Gastroesophageal sphincter (tissue), 4 donors: ENCODE measurements at places on chromosomes 16 and 17. TPM values are rescaled to one million over a fixed set of nuclear protein-coding genes. Genes with fewer than 3 reads are reported as not detected.

The ABCC12 gene
- total RNA-seq = not detected

The NLRC3 gene
- 1.7 TPM for total RNA-seq

The USP36 gene
- total RNA-seq = 28.9 TPM

The SYCE1L gene
- not detected for total RNA-seq

The TSNAXIP1 gene
- 1.5 TPM for total RNA-seq

The TP53TG3C gene
- total RNA-seq = not detected

The ZSCAN10 gene
- not detected for total RNA-seq

The CHST4 gene
- total RNA-seq = not detected

DNA sequence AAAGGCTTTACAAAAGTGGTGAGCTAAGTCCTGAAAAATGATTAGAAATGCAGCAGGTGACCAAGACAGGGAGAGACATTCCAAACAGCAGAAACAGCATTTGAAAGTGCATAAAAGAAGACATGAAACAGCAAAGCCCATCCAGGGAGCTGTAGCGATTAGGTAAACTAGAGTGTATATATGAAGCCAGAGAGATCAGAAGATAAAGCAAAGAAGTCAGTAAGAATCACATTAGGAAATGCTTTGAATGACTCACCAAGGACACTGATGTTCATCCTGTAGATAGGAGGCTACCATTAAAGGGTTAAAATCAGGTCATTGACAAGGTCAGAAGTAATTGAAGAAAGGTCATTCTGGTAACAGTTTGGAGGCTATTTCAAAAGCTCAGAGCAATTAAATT, 27.6 kb upstream of the VAT1L start:
- H3K36me3 ChIP-seq = no peaks in the 10 kb centered on the region
- H3K4me1 ChIP-seq = no peaks in the 10 kb centered on the region

GRCh38 chr16:80300456-80300855, 240.3 kb upstream of the DYNLRB2 start:
- H3K27ac ChIP-seq = no peak overlapping the region
- H3K4me3 ChIP-seq = no peak overlapping the region
- peaks cover 3% of the 10 kb centered on the region for H3K4me1 ChIP-seq
- no peaks in the 10 kb centered on the region for H3K36me3 ChIP-seq
- no peaks in the 10 kb centered on the region for H3K27me3 ChIP-seq

- H3K4me3 ChIP-seq = no peak overlapping the region
- H3K36me3 ChIP-seq = no peaks in the 10 kb centered on the region
- H3K27me3 ChIP-seq = peaks cover 23% of the 10 kb centered on the region
- H3K27ac ChIP-seq = no peak overlapping the region
- H3K4me1 ChIP-seq = no peaks in the 10 kb centered on the region
- ATAC-seq = no peak
These were observed 45.8 kb downstream of the WNT3 start for GRCh38 chr17:46772475-46773220.

DNA sequence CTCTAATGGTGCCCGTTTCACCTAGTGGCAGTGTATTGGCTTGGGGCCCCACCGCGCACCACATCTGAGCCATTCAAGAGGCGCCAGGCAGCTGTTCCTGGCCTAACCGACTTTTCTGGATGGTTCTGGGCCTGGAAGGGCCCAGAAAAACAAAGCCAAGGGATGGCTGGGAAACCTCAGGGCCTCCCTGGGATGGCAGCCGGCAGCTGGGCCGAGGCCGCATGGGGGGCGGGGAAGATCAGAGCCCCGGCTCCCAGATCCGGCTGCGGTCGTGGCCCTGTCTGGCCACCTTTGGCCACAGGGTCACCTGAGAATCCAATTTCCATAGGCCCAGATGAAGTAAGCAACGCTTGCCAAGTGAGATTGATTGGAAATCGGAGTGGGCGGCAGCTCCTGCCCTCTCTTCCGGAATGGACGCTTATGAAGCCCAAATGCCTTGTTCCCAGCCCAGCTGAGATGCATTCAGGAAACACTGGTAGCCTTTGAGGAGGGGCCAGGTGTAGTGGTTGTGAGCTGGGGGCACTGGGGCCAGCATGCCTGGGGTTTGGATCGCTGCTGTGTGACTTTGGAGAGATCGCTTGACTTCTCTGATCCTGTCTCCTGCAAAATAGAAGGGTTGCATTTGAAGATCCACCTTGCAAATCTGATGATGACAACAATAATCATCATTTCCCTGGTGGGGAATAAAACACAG, 163.8 kb upstream of the GSE1 start:
- no peak for ATAC-seq
- H3K27me3 ChIP-seq = no peaks in the 10 kb centered on the region
- H3K36me3 ChIP-seq = no peaks in the 10 kb centered on the region
- no peak overlapping the region for H3K4me3 ChIP-seq
- no peak overlapping the region for H3K27ac ChIP-seq
- H3K4me1 ChIP-seq = peaks cover 32% of the 10 kb centered on the region

DNA sequence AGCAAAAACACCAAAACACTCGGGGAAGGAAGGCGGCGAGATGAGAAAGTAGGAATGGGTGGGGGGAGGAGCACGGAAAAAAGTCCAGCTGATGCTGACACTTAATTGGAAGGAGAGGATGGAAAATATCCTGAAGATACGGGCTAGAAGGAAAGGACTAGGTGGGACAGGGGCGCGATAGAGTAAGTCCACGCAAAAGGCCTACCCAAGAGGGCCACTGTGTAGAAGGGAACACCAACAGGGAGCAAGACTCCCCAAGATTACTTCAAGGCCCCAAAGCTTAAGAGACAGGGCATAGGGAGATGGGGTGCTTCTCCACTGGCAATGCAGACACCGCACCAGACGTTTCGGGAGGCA, 736 bp downstream of the APPBP2 start:
- peak overlapping the region; percentile 99 for H3K27ac ChIP-seq

- H3K36me3 ChIP-seq = no peaks in the 10 kb centered on the region
- no peak for ATAC-seq
- no peak overlapping the region for H3K4me3 ChIP-seq
- no peaks in the 10 kb centered on the region for H3K27me3 ChIP-seq
These were observed 15.2 kb downstream of the PFAS start for GRCh38 chr17:8264320-8264719.

DNA sequence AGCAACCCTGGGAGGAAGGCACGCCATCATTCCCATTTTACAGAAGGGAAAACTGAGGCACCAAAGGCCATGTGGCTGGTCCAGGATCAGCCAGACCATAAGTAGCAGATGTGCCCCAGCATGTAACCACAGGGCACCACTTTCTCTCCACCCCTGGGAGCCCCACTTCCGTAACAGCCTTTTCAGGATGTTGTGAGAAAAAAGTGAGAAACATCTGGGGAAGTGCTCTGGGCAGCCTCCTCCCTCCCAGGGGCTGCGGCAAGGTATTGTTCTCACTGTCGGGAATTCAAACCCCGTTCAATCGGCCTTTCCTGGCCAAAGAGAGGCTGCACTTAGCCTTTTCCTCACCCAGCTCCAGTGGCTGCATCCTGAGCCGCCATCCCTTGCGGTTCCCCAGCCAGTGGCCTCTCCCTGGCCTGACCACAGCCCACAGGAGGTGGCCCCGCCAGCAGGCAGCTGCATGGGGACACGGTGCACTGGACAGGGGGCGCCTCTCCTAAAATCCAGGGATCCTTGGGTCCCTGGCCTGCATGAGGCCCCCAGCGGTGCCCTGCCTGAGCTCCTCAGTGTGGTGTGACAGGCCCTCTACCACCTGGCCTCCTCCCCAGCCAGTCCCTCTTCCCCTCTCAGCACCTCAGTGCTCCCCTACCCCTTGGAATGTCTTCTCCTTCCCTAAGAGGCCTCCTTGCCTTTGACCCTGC, 5.7 kb upstream of the CDH5 start:
- H3K27ac ChIP-seq = peak overlapping the region; percentile 28
- no peaks in the 10 kb centered on the region for H3K36me3 ChIP-seq

DNA sequence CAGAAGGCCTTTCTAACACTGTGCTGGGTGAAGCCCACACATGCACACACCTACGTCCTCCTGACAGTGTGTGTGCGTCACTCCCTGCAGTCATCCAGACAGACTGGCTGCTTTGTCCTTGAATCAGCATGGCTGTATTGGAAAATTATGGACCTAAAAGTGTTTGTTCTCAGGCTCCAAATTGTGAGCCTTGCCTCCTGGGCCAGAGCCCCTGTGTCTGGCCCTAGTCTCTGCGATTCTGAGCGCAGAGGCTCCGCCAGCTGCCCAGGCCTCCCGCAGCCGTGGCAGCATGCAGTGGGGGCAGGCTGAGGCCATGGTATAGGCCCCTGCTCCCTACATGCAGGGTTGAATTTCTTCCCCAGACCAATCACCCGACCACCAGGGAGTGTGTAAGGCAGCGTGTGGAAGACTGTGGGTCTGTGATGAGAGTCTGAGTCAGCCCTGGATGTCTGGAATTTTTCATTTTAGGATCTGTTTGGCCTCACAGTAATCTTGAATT, 166.9 kb downstream of the LGALS9B start:
- no peaks in the 10 kb centered on the region for H3K36me3 ChIP-seq
- no peaks in the 10 kb centered on the region for H3K4me1 ChIP-seq
- H3K27ac ChIP-seq = no peak overlapping the region
- no peaks in the 10 kb centered on the region for H3K27me3 ChIP-seq
- H3K4me3 ChIP-seq = no peak overlapping the region

DNA sequence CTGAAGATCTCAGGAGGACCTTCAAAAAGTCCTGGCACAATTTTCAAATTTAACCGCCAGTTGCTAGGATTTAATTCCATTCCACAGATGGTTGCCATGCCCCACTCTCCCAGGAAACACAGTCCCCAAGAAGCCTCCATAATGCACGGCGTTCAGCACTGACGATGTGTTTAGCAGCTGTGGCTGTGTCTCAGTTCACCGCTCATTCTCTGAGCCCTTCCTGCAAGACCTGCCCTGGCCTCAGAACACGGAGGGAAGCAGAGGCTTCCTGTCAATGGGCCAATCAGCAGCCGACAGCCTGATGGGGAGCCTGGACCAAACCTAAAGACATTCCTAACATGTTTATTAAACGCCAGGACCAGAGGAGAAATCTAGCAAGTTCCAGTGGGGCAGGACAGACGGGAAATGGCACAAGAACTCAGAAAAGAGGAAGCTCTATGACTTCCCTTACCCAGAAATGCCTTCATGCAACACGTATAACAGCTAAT, 4.9 kb downstream of the MYLK3 start:
- H3K27me3 ChIP-seq = peaks cover 3% of the 10 kb centered on the region
- no peaks in the 10 kb centered on the region for H3K36me3 ChIP-seq
- H3K27ac ChIP-seq = no peak overlapping the region
- H3K4me1 ChIP-seq = no peaks in the 10 kb centered on the region
- ATAC-seq = peak; percentile 41

DNA sequence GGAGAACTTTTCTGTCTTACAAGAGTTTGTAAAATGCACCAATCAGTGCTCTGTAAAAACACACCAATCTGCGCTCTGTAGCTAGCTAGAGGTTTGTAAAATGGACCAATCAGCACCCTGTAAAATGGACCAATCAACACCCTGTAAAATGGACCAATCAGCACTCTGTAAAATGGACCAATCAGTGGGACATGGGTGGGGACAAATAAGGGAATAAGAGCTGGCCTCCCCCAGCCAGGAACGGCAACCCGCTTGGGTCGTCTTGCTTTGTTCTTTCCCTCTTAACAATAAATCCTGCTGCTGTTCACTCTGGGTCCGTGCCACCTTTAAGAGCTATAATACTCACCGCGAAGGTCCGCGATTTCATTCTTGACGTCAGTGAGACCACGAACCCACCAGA, 18.5 kb upstream of the KCNG4 start:
- H3K27ac ChIP-seq = no peak overlapping the region
- no peaks in the 10 kb centered on the region for H3K36me3 ChIP-seq
- H3K27me3 ChIP-seq = peaks cover 36% of the 10 kb centered on the region
- no peak overlapping the region for H3K4me3 ChIP-seq
- H3K4me1 ChIP-seq = no peaks in the 10 kb centered on the region

- H3K4me3 ChIP-seq = no peak overlapping the region
- no peak overlapping the region for H3K27ac ChIP-seq
- H3K4me1 ChIP-seq = no peaks in the 10 kb centered on the region
- H3K27me3 ChIP-seq = no peaks in the 10 kb centered on the region
- no peaks in the 10 kb centered on the region for H3K36me3 ChIP-seq
These were observed 174.2 kb downstream of the STX8 start for GRCh38 chr17:9401434-9401833.

GRCh38 chr16:68356249-68356918, 45.6 kb downstream of the PRMT7 start:
- no peak overlapping the region for H3K4me3 ChIP-seq
- no peaks in the 10 kb centered on the region for H3K27me3 ChIP-seq
- H3K27ac ChIP-seq = no peak overlapping the region
- no peak for ATAC-seq

DNA sequence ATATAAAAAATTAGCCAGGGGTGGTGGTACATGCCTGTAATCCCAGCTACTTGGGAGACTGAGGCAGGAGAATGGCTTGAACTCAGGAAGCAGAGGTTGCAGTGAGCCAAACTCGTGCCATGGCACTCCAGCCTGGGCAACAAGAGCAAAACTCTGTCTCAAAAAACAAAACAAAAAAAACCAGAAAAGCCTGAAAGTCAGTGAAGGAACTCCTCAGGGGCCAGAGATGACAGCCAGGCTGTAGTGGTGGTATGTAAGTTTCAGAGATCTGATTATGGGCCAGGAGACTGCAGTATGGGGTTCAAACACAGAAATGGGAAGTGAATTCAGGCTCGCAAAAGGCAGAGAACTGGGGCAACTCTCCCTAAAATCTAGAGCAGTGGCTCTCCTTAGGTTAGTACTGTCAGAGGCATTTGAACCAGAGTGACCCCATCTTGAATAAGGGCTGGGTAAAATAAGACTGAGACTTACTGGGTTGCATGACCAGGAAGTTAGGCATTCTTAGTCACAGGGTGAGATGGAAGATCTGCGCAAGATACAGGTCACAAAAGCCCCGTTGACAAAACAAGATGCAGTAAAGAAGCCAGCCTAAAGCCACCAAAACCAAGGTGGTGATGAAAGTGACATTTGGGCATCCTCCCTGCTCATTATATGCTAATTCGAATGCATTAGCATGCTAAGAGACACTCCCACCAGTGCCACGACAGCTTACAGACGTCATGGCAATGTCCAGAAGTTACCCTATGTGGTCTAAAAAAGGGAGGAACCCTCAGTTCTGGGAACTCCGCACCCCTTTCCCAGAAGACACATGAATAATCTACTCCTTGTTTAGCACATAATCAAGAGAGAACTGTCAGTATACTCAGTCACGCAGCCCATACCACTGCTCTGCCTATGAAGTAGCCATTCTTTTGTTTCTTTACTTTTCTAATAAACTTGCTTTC, 120.2 kb upstream of the XYLT1 start:
- ATAC-seq = no peak
- H3K4me1 ChIP-seq = no peaks in the 10 kb centered on the region
- no peak overlapping the region for H3K4me3 ChIP-seq

DNA sequence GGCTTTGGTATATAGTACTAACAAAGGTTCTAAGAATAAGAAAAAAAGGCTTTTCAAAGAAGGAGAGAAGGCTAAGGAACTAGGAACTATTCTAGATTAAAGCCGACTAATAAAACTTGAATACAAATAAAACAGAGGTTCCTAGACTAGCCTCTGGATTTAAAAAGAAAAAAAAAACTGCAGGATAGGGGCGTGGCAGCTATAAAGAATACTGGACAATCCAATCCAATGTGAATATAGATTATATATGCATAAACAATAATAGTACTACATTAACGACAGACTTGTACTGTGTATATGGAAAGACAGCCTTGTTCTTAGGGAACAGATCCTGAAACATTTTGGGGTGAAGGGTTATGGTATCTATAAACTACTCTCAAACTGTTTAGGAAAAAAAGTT, 23.9 kb upstream of the ANKFY1 start:
- H3K4me1 ChIP-seq = no peaks in the 10 kb centered on the region
- H3K36me3 ChIP-seq = peaks cover 3% of the 10 kb centered on the region
- no peak overlapping the region for H3K4me3 ChIP-seq
- H3K27ac ChIP-seq = no peak overlapping the region

GRCh38 chr17:77774182-77774581, 184.3 kb upstream of the TNRC6C start:
- no peak for ATAC-seq
- H3K27ac ChIP-seq = no peak overlapping the region
- no peak overlapping the region for H3K4me3 ChIP-seq
- no peaks in the 10 kb centered on the region for H3K4me1 ChIP-seq
- no peaks in the 10 kb centered on the region for H3K36me3 ChIP-seq
